ENCODE measurements at places on chromosomes 16 and 17. TPM values are rescaled to one million over a fixed set of nuclear protein-coding genes. Genes with fewer than 3 reads are reported as not detected.

- H3K36me3 ChIP-seq: no peaks in the 10 kb centered on the region
- H3K27ac ChIP-seq: no peak overlapping the region
- H3K4me3 ChIP-seq: no peak overlapping the region
- peak; percentile 68 for DNase-seq
Observed at GRCh38 chr16:49489686-49490320, 116.2 kb downstream of the C16orf78 start.

DNA sequence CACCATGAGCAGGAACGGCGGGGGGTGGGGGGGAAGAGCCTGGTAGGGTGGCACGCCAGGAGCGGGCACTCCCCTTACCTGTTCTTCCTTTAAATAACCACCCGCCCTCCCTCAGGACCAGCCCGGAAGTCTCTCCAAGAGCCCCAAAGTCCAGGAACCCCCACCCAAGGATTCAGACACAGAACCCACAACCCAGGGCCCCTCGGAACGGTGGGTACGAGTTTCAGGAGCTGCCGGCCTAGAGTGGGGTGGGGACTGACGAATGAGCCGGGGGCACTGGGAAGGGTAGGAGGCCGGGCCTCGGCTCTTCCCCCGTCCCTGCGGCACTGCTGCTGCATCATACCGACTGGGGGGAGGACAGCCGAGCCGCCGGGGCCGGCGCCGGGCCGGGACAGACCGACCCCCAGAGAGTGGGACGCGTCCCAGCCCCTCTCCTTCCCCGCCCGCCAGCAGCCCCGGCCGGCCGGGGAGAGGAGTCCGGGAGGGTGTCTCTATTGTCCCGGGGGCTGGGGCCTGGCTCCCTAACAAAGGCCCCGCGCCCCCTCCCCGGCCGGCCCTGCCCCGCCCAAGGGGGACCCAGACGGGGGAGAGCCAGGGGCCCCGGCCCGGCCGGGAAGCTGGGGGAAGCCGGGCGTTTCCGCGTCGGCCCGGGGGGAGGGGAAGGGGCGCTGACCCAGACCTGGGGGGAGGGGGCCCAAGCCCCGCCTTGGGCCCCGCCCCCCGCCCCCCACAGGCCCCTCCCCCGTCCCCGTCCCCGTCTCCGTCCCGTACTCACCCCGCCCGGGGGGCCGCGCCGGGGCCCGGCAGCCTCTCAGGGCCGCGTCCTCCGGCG lies 747 bp downstream of the ATXN7L3 start:
- H3K4me3 ChIP-seq: peak overlapping the region; percentile 87
- H3K27me3 ChIP-seq: no peaks in the 10 kb centered on the region
- H3K4me1 ChIP-seq: peaks cover 29% of the 10 kb centered on the region
- peaks cover 28% of the 10 kb centered on the region for H3K36me3 ChIP-seq

DNA sequence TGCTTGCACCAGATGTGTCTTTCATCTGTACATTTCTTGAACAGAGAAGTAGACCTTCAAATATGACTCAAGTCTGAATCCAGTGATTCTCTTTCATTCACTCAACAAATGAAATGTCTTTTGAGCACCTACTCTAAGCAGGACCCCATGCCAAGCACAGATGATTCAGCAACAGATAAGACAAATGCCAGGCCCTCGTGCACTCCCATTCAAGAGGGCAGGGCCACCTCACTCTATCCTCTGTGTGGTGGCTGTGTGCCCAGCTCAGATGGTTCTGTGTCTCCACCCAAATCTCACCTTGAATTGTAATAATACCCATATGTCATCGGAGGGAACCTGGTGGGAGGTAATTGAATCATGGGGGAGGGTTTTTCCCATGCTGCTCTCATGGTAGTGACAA lies 74.1 kb upstream of the NKD1 start:
- peaks cover 7% of the 10 kb centered on the region for H3K27me3 ChIP-seq
- no peaks in the 10 kb centered on the region for H3K4me1 ChIP-seq
- no peak overlapping the region for H3K27ac ChIP-seq
- no peak overlapping the region for H3K4me3 ChIP-seq
- H3K36me3 ChIP-seq: no peaks in the 10 kb centered on the region

- DNase-seq: no peak
- no peak overlapping the region for H3K4me3 ChIP-seq
- no peaks in the 10 kb centered on the region for H3K27me3 ChIP-seq
- H3K27ac ChIP-seq: no peak overlapping the region
- H3K36me3 ChIP-seq: peaks cover 30% of the 10 kb centered on the region
- no peaks in the 10 kb centered on the region for H3K4me1 ChIP-seq
Observed at GRCh38 chr16:87421003-87421912, 29.1 kb downstream of the MAP1LC3B start.

GRCh38 chr16:79862601-79863000 lies 262.1 kb upstream of the MAF start:
- H3K4me1 ChIP-seq: no peaks in the 10 kb centered on the region
- no peaks in the 10 kb centered on the region for H3K36me3 ChIP-seq
- H3K27ac ChIP-seq: no peak overlapping the region

GRCh38 chr16:20410121-20410723 lies 888 bp downstream of the ACSM5 start:
- no peaks in the 10 kb centered on the region for H3K27me3 ChIP-seq
- no peak for DNase-seq
- H3K4me1 ChIP-seq: no peaks in the 10 kb centered on the region
- H3K27ac ChIP-seq: no peak overlapping the region
- H3K36me3 ChIP-seq: no peaks in the 10 kb centered on the region
- no peak overlapping the region for H3K4me3 ChIP-seq

- H3K4me3 ChIP-seq: peak overlapping the region; percentile 54
- no peak overlapping the region for H3K27ac ChIP-seq
- H3K36me3 ChIP-seq: no peaks in the 10 kb centered on the region
- H3K4me1 ChIP-seq: peaks cover 8% of the 10 kb centered on the region
Observed at GRCh38 chr16:69100071-69100691, 5.3 kb upstream of the HAS3 start.

DNA sequence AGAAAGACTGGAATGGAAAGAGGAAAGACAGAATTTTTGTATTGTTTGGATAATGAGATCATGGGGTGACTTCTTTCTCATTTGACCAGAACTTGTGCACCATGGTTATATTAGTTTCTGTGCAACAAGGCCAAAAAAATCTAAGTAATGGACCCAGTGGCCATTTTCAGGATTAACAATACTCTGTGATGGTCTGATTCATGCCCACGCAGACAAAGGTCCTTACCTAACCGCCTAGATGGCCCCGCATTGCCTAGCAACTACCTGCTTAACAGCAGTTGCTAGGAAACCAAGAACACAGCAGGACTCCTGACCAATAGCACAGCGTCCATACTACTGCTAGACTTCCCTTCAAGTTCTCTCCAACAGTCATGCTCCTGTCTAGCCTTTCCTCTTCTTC lies 22.4 kb downstream of the MIS12 start:
- peak; percentile 86 for DNase-seq
- peaks cover 23% of the 10 kb centered on the region for H3K4me1 ChIP-seq
- peak overlapping the region; percentile 26 for H3K4me3 ChIP-seq

GRCh38 chr16:11670171-11671131 lies 2.2 kb downstream of the SNN start:
- DNase-seq: peak; percentile 78
- H3K4me3 ChIP-seq: peak overlapping the region; percentile 82
- H3K36me3 ChIP-seq: no peaks in the 10 kb centered on the region
- H3K4me1 ChIP-seq: peaks cover 14% of the 10 kb centered on the region
- no peak overlapping the region for H3K27ac ChIP-seq

Gene TBKBP1
- 11.8 TPM for total RNA-seq

Gene DPEP2
- not detected for total RNA-seq

Gene RPGRIP1L
- 14.1 TPM for total RNA-seq

Gene TPSG1
- total RNA-seq: not detected

Gene CDH8
- total RNA-seq: not detected

Gene MRC2
- total RNA-seq: 443 TPM

Measured in osteoblast (primary cell).